ENCODE measurements at places on chromosomes 11 and 22.

- no peaks in the 10 kb centered on the region for H3K27me3 ChIP-seq
- no peak overlapping the region for H3K27ac ChIP-seq
Measured at GRCh38 chr11:46671958-46672315, 28.5 kb downstream of the ARHGAP1 start.

DNA sequence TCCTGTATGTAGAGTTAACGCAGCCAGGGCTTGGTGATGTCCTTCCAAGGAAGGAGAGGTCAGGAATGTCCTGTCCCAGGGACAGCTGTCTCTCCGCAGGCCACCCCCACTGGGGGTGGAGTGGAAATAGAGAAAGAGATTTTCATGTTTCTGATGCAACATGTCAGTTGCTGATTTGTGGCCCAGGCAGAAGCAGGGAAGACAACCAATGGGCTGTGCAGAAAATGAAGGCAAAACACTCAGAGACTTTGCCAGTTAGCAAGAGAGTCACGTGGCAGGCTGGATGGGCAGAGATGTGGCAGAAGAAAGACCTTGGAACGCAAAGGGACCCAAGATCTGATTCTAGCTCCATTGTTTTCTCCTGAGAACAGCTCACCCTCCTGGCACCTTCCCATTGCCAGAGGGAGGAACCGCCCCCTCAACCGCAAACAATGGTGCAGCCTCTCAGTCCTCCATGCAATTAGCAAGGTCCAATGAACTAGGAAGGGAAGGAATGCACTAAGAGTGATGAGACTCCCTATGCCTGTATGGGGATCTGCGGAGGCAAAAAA is 71.0 kb downstream of the SYN3 start:
- H3K4me1 ChIP-seq = no peaks in the 10 kb centered on the region
- H3K27me3 ChIP-seq = no peaks in the 10 kb centered on the region
- no peak overlapping the region for H3K27ac ChIP-seq

DNA sequence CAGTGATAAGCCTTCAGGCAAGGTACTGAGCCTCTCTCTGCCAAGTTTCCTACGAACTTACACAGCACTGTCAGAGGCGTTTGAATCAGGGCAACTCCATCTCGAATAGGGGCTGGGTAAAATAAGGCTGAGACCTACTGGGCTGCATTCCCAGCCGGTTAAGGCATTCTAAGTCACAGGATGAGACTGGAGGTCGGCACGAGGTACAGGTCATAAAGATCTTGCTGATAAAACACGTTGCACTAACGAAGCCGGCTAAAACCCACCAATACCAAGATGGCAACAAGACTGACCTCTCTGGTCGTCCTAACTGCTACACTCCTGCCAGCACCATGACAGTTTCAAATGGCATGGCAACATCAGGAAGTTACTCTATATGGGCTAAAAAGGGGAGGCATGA is 20.4 kb upstream of the POGLUT3 start:
- no peak overlapping the region for H3K27ac ChIP-seq
- no peak for DNase-seq
- no peaks in the 10 kb centered on the region for H3K36me3 ChIP-seq

DNA sequence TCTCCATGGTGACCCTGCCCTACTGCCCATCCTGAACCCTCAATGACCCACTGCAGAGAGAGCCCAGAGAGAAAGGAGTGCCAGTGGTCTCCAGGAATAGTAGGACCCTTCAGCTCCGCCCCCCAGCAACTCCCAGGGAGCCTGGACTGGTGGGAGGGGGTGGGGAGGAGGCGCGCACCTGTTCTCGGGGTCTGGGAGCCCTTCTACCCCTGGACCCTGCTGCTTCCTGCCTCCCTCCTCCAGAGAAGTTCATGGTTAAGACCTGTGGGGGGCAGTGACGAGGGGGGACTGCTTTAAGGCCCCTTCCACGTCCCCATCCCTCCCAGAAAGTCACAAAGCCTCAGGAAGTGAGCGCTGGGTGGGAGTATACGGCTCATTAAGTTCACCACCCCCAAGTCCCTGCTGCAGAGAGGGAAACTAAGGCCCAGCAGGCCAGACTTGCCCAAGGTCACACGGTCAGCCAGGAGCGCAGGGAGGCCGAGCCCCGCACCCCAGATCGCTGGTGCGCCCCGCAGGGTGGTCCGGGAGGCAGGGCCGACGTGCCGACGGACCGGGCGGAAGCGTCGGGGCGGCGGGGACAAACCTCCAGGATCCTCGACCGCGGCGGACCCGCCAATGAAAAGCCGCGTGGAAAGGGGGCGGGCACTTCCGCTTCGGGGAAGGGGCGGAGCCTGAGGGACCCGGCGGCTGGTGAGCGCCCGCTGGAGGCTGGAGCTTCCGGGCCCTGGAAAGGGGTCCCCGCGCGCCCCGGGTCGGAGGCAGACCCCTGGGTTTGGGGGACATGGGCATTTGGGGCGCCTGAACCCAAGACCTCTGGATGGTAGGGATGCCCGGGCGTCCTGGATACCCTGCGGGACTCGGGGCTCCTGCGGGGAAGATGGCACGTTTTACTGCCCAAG is at the start of the genes NUDT22 and TRPT1:
TSS of gene NUDT22 (plus strand) at position 667 of the 899 bp plus-strand sequence. CDS start 379 bp downstream, outside the sequence.
TSS of gene TRPT1 (minus strand) at position 579 of the 899 bp plus-strand sequence. CDS start at position 253, 326 bp downstream.
- peaks cover 17% of the 10 kb centered on the region for H3K36me3 ChIP-seq
- H3K4me3 ChIP-seq = peak within 1 kb of the TSS; percentile 87
- H3K27ac ChIP-seq = peak within 1 kb of the TSS; percentile 81
- H3K4me1 ChIP-seq = peaks cover 39% of the 10 kb centered on the region
- DNase-seq = peak; percentile 95
- H3K27me3 ChIP-seq = no peaks in the 10 kb centered on the region

GRCh38 chr22:47623066-47623762 is 860.8 kb downstream of the TBC1D22A start:
- no peak overlapping the region for H3K27ac ChIP-seq
- DNase-seq = no peak

- DNase-seq = no peak
- peaks cover 93% of the 10 kb centered on the region for H3K36me3 ChIP-seq
- no peaks in the 10 kb centered on the region for H3K27me3 ChIP-seq
- peaks cover 6% of the 10 kb centered on the region for H3K4me1 ChIP-seq
- no peak overlapping the region for H3K27ac ChIP-seq
- H3K4me3 ChIP-seq = no peak overlapping the region
Measured at GRCh38 chr22:26781596-26781995, 124.2 kb downstream of the MIAT start.

GRCh38 chr11:105458071-105458470 is 151.8 kb upstream of the GRIA4 start:
- no peaks in the 10 kb centered on the region for H3K36me3 ChIP-seq
- no peak for DNase-seq
- no peak overlapping the region for H3K27ac ChIP-seq
- H3K4me3 ChIP-seq = no peak overlapping the region
- no peaks in the 10 kb centered on the region for H3K4me1 ChIP-seq

DNA sequence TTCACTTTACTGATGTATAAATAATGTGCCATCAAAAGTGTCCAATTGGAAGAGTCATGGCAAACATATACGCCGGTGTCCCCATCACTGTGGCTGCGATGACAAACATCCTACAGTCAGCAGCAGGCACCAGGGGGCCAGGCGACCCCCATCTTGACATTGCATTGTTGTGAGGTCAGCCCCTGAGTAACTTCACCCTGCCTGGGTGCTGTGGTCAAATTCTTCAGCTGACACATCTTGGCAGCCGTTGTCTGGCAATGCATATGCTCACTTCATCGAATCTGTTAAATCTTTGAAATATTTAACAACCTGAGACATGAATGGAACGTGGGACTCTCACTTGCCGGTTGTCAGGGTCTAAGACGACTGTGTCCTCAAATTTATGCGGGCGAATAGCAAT is 430.9 kb downstream of the BRD1 start:
- peaks cover 7% of the 10 kb centered on the region for H3K27me3 ChIP-seq
- no peak overlapping the region for H3K27ac ChIP-seq
- H3K4me3 ChIP-seq = no peak overlapping the region
- H3K4me1 ChIP-seq = no peaks in the 10 kb centered on the region
- H3K36me3 ChIP-seq = no peaks in the 10 kb centered on the region
- DNase-seq = no peak

- H3K36me3 ChIP-seq = no peaks in the 10 kb centered on the region
- no peak for DNase-seq
- H3K4me1 ChIP-seq = peaks cover 11% of the 10 kb centered on the region
- H3K4me3 ChIP-seq = no peak overlapping the region
- H3K27ac ChIP-seq = no peak overlapping the region
- peaks cover 35% of the 10 kb centered on the region for H3K27me3 ChIP-seq
Measured at GRCh38 chr11:7021318-7021717, 1.0 kb downstream of the NLRP14 start.

- no peak overlapping the region for H3K4me3 ChIP-seq
- H3K27me3 ChIP-seq = peaks cover 23% of the 10 kb centered on the region
- H3K27ac ChIP-seq = no peak overlapping the region
- no peaks in the 10 kb centered on the region for H3K36me3 ChIP-seq
Measured at GRCh38 chr22:17477391-17477833, 85.9 kb upstream of the SLC25A18 start.

DNA sequence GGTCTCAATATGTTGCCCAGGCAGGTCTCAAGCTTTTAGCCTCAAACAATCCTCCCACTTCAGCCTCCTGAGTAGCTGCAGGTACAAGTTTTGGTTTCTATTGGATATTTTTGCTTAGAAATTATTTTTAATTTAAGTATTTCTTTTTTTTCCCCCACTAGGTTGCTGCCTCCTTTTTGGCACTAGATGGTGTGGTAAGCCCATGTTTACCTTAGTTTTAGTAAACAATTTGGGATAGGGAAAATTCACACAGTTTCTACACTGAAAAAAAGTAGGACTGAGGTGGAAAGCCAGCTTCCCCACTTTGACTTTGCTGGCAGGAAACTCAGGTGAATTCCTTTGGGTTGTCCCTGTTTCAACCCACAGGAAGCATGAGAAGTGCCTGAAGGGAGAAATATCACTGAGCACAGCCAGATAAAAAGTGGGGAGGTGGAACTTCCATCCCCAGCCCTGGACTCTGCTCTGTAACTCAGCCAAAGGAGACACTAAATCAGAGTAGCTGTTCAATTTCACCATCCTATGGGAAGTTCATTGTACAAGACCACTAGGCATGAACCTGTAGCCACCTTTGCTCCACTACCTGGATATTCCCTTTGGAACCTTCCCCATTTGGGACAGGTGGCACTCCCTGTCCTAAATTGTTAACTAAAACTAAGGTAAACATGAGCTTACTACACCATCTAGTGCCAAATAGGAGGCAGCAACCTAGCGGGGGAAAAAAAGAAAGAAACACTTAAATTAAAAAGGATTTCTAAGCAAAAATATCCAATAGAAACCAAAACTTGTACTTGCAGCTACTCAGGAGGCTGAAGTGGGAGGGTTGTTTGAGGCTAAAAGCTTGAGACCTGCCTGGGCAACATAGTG is 154.4 kb upstream of the FAT3 start:
- H3K36me3 ChIP-seq = no peaks in the 10 kb centered on the region
- no peak overlapping the region for H3K4me3 ChIP-seq
- H3K4me1 ChIP-seq = no peaks in the 10 kb centered on the region
- H3K27ac ChIP-seq = no peak overlapping the region
- no peak for DNase-seq
- H3K27me3 ChIP-seq = no peaks in the 10 kb centered on the region

GRCh38 chr22:32785321-32786026 is 16.0 kb upstream of the TIMP3 start:
- no peaks in the 10 kb centered on the region for H3K36me3 ChIP-seq
- peaks cover 5% of the 10 kb centered on the region for H3K27me3 ChIP-seq
- DNase-seq = no peak
- no peak overlapping the region for H3K27ac ChIP-seq
- no peaks in the 10 kb centered on the region for H3K4me1 ChIP-seq
- no peak overlapping the region for H3K4me3 ChIP-seq

DNA sequence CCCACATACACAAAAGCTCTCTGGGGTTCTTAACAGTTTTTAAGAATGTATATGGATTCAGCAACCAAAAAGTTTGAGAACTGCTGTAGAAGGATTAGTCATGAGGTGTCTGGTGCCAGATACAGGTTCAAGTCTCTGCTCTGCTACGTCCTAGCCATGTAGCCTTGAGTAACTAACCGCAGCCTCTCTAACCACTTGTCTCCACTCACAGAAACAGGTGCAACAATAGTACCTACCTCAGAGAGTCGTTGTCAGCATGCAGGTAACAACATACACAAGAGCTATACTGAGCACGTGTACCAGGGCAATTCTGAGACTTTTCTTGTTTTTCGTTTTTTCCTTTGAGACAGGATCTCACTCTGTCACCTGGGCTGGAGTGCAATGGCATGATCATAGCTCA is 26.9 kb downstream of the CBX7 start:
- no peaks in the 10 kb centered on the region for H3K27me3 ChIP-seq
- peaks cover 6% of the 10 kb centered on the region for H3K4me1 ChIP-seq

GRCh38 chr11:64538501-64538951 is 52.5 kb upstream of the SLC22A12 start:
- no peak overlapping the region for H3K4me3 ChIP-seq
- H3K27me3 ChIP-seq = peaks cover 45% of the 10 kb centered on the region
- no peaks in the 10 kb centered on the region for H3K36me3 ChIP-seq

DNA sequence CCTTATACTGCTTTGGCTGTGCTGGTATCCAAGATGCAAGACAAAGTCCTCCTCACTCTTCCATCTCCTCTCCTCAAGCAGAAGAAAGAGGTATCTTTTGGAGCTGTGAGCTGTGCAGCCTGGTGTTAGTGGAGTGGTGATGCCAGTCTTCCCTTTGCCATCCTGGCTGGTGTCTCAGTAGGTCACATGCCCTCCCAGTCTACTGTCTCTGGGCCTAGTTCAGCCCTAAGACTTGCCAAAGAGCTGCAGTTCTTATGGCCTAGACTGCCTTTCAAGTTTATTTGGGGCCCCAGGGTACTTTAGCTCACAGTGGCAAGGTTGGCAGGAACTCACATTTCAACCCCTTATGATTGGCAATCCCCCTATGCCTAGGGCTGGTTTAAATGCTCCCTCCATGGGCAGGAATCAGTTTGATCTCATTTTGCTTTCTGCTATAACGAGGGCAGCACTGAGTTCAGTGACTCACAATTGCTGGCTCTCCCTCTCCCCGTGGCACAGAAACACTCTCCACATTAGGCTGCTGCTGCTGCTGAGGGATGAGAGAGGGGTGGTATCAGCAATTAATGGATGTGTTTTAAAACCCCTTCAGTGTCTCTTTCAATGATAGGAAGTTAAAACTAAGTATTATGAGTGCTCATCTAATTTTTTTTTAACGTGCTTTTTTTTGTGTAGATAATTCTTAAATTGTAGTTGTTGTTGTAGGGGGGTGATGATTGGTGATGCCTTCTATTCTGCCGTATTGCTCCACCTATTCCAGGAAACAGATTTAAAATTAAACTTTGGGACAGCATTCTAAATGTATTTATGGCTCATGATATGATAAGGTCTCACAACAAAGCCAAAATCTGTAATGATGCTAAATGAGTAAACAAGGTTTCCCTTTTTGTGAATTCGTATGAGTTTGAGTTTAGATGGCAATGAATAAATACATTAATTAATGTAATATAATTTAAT is 1295.0 kb downstream of the JRKL start:
- no peaks in the 10 kb centered on the region for H3K4me1 ChIP-seq
- no peak overlapping the region for H3K4me3 ChIP-seq
- no peaks in the 10 kb centered on the region for H3K27me3 ChIP-seq

GRCh38 chr11:15562230-15562629 is 447.5 kb downstream of the INSC start:
- H3K36me3 ChIP-seq = no peaks in the 10 kb centered on the region
- DNase-seq = no peak
- H3K27me3 ChIP-seq = no peaks in the 10 kb centered on the region
